ENCODE measurements at places on chromosomes 6 and 20.

GRCh38 chr20:25197183-25197869 is 1.8 kb downstream of the ENTPD6 start:
- no peak for DNase-seq

GRCh38 chr6:132648356-132648755 is 10.6 kb downstream of the TAAR1 start:
- peak; percentile 31 for DNase-seq

DNA sequence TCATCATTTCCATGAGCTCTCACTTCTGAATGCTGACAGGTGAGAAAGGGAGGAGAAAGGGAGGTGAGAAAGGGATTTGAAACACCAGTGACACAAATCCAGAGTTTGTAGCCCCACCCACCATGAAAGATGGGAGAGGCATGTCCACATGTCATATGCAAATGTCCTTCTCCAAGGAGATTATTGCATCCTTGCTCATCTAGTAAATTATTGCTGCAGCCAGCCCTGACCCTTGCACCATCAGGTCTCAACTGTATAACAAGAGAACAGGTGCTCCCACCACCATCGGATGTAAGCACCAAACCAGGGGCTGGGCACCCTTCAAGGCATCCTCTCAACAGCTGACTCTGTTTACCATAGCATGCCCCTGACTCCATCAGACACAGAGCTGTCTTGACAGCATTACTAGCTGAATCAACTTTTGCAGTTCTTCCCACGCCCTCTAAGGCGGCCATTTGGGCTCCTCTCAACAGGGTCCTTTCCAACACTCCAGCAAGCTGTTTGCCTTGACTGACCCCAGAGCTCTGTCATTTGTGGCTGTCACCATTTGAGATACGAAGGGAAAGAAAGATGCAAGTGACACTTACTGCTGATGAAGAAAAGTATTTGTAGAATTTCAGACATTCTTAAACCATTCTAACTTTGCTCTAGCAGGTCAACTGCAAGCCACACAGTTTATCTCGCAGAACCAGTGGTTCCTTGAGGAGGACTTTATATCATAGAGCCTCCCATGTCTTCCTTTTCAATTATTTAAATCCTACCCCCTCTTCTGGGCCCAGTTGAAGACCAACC is 14.2 kb downstream of the GFOD1 start:
- no peak for DNase-seq

GRCh38 chr6:164106345-164106769 is 691.8 kb downstream of the QKI start:
- no peak for DNase-seq

- peak; percentile 98 for DNase-seq
Measured at GRCh38 chr6:43627008-43627825, 1.8 kb downstream of the GTPBP2 start.

DNA sequence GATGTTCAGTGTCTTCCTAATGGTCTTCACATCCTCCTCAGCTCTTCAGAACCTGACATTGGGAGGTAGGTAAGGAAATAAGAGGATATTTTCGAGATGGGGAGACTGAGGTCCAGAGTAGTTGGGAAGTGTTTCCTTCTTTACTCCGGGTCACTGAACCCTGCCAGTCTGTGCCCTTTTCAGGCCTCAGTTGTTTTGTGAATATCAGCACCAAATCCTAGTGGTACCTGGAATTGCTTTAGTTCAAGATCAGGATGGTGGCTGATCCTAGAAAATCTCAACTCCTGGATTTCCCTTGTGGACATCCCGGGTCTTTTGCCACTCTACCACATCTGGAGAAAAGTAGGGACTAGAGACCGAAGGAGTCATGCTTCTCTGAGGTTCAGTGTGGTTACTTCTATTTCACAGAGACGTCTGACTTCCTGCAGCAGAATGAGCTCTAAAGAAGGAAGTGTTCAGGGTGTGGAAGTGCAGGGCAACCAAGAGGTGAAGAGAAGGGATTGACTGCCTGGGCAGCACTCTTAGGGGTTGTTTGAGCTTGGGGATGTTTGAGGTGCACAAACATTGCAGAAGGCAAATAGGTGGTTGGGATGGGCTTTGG is 995 bp downstream of the STK4 start:
- peak; percentile 74 for DNase-seq

GRCh38 chr20:45933266-45934045 is 1.0 kb upstream of the PCIF1 start:
- DNase-seq, result peak; percentile 60

DNA sequence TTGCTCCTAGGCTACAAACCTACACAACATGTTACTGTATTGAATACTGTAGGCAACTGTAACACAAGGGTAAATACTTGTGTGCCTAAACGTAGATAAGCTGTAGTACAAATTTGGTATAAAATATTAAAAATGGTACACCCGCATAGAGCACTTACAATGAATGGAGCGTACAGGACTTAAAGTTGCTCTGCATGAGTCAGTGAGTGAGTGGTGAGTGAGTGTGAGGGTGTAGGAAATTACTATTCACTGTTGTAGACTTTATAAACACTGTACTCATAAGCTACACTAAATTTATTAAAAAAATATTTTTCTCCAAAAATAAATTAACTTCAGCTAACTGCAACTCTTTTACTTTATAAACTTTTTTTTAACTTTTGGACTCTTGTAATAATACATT is 391.6 kb downstream of the ADGRB3 start:
- DNase-seq, result no peak

DNA sequence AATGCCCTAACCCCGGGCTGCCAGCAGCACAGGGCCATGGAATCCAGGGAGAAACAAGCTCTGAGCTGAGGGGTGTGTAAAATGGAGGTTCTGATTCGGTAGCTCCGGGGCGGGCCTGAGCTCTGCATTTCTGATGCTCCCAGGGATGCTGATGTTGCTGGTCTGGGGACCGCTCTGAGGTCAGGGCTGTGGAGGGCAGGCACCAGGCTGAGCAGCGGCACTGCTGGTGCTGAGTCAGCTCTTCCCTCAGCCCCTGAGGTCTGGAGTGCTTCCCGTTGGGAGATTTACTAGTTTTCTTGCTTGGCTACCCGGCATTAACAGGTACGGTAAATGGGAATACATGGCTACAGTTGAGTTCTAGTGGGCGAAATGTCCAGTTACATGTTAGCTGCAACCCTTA is 18.6 kb upstream of the CST3 start:
- no peak for DNase-seq

- peak; percentile 58 for DNase-seq
Measured at GRCh38 chr20:24148372-24148771, 159.8 kb upstream of the GGTLC1 start.

DNA sequence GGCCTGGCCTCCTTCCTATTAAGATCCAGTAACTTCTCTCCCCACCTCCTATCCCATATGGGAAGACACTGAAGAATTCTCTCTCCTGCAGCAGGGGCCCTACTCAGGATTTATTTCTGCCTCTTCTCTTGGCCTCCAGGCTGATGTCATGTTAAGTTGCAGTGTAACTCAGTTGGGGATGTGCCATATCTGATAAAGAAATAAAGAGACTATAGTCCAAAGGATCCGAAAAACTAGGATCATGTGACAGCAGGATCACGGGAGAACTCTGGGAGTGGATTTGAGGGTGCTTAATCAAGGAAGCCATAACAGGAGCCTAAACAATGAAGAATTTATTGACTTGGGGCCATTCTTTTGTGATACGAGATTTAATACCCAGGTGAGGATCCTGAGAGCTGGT is 38.5 kb upstream of the TGM6 start:
- no peak for DNase-seq

DNA sequence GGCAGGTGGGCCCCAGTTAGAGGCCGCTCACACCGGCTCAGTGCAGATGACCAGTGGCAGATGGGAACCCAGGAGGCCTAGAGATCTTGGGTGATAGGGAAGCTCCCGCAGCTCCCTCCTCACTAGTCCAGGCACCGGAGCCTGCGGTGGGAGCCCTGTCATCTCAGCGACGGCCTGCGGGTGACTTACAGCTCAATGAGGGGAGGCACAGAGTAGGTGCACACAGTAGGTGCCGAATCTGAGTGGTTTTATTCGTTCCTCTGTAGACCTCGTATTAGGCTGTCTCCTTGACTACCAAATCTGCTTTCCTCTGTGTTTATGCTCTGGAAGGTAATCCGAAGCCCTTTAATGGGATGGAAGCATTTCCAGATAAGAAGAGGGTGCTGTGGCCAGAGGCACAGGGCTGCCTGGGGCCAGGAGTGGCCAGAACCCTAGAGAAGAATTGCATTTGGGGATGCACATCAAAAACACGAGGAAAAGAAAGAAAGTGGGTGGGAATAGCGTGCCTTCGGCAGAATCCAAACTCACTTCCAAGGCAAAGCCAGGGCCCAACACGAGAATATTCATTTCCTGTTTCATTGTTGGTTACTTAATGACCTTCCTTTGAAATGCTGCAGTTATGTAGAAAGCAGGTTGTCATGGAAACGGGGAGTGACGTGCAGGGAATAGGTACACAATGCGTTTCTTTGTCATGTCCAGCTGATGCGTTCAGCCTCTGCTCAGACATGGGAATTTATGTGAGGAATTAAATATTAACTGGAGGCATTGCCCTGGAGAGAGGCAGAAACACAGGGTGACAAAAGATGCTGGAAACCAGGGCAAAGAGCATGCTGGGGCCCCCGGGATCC is 24.7 kb downstream of the MYT1 start:
- peak; percentile 6 for DNase-seq

GRCh38 chr20:2874456-2874855 is 1.2 kb downstream of the PTPRA start:
- DNase-seq, result no peak

DNA sequence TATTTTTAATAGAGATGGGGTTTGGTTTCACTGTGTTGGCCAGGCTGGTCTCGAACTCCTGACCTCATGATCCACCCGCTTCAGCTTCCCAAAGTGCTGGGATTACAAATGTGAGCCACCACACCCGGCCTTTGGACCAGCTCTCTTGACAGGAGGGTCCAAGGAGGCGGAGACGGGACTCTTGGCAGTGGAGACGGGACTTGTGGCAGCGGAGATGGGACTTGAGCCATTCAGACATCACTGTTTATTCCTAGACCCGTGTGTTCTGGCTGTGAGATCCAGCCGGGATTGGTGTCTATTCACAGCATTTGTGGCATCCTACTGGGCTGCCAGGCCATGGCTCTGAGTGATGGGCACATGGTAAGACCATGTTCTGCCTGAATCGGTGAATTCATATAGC is 25.6 kb downstream of the PRPF6 start:
- DNase-seq, result no peak

GRCh38 chr6:167930295-167930694 is 67.2 kb upstream of the KIF25 start:
- DNase-seq, result no peak

DNA sequence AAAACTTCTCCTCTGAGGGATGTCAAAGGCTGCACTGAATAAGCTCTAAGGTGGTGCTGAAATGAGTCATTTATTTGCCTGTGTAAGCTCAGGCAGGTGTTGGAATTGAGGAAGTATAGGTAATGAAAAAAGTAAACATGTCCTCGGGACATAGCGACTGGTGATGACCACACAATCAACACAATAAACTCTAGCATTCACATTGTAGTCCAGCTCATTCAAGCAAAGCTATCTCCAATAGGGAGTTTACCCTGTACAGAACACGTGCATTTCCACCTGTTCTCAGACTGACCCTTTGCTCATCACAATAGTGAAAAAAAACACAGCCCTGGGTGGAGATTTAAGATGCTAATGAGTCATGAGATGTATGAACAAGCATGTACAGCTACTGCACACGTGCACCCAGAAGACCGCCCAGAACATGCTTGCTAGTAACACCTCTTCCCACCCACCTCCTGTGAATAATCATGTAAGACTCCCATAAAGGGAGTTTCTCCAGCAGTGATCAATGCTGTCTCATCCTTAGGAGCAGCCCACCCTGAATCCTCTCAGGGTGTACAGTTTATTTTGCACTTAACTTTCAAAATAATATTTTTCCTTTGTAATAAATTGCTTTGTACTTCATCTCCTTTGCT is 33.0 kb upstream of the POU5F1 start:
- peak; percentile 82 for DNase-seq

GRCh38 chr20:50110141-50111047 is 2.6 kb downstream of the UBE2V1 start:
- DNase-seq, result peak; percentile 78

GRCh38 chr20:24909861-24910260 is 39.2 kb upstream of the CST7 start:
- DNase-seq, result no peak

DNA sequence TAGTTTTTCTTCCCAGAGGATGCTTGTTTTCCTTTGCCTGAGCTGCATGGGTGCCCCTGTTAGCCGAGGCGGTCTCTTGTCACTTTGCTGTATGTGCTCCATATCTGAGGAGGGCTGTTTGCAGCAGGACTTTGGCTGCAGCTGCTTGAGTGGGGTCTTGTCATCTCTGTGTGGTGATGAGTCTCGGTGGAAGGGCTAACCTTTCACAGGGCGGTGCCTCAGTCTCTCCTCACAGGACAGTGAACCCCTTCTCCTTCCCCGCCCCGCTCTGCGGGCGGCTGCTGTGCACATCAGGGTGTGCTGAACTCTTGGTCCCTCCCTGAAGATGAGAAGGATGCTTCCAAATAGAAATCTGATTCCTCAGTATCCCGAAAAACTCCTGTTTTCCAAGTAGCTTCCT is 75.1 kb downstream of the SYNJ2 start:
- no peak for DNase-seq

DNA sequence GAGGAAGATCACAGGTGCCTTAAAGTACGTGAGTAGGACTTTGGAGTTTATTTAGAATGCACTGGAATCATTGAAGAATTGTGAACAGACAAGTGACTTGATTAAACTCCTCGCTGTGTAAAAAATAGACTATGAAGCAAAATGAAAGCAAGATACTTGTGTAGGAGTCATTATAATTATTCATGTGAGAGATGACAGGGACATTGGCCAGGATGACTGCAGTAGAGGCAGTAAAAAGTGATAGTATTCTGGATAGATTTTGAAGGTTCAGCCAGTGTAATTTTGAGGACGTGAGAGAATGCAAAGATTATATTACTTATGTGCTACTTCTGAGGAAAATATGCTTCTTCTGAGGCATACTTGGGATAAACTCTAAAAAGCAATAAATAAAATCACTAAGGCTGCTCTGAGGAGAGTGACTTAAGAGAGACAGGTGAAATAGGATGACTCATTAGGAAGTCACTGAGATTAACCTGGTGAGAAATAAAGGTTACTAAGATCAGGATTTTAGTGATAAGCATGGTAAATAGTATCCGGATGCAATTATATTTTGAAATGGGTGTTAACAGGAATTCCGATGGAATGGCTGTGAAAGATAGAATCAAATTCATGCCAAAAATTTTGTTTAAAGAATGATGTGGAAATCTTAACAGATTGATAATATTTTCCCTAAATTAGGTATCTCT is 202.0 kb downstream of the CENPW start:
- DNase-seq, result no peak
